ENCODE measurements at places on chromosomes 5 and 9.

DNA sequence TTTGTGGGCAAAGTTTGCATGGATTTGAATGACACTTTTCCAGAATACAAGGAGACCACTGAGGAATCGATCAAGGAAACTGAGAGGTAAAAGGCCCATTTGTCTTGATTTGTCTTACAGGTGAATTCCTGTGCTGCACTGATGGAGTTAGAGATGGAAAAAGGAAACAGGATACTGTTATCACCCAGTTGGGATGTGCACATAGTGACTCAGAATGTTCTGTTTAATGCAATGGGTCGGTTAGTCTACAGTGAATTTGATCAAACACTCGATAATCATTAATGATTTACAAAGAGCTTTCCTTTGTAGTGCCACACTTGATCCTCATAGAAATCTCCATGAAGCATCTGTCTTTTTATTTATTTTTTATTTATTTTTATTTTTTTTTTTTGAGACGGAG is 64.7 kb downstream of the GDA start:
- DNase-seq, result no peak

DNA sequence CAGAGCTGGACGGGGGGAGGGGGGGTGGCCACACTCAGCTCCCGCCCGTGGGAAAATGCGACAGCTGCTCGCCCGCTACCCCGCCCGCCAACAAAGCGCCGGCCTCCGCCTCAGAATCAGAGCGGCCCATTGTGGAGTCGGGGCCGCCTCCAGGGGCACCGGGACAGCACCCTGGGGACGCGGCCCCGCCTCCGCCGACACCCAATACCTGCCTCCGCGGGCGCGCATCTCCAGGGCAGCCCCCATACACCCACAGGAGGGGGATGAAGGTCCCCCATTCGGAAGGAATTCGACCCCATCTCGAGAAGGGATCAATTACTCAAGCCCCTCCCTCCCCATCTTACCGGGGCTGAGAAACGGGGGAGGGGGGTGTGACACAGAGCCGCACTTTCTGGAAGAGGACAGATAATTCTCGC is 1.3 kb downstream of the NOTCH1 start:
- no peak for DNase-seq

DNA sequence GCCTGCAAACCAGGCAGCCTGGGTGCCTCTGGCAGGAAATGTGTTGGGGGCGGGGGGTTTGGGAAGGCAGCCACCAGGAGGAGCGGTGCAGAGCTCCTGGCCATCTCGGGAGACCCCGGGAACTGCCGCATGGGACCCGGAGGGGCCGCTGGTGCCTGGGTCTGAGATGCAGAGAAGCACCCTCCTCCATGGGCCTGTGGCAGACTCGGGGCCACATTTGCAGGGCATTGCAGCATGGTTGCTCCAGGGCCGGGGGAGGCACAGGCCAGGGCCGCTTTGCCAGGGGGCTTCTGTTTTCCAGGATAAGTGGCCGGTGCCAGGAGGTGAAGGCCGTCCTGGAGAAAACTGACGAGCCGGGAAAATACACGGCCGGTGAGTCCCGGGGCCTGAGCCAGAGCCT is 1.7 kb downstream of the LCN1 start:
- no peak for DNase-seq

GRCh38 chr5:54378707-54379106 is 68.3 kb upstream of the ARL15 start:
- no peak for DNase-seq

- no peak for DNase-seq
Observed at GRCh38 chr9:129402371-129402739, 218.5 kb downstream of the C9orf50 start.

GRCh38 chr5:58156361-58156760 is 303.5 kb downstream of the PLK2 start:
- no peak for DNase-seq

- no peak for DNase-seq
Observed at GRCh38 chr5:178259623-178260536, 27.3 kb upstream of the PHYKPL start.

DNA sequence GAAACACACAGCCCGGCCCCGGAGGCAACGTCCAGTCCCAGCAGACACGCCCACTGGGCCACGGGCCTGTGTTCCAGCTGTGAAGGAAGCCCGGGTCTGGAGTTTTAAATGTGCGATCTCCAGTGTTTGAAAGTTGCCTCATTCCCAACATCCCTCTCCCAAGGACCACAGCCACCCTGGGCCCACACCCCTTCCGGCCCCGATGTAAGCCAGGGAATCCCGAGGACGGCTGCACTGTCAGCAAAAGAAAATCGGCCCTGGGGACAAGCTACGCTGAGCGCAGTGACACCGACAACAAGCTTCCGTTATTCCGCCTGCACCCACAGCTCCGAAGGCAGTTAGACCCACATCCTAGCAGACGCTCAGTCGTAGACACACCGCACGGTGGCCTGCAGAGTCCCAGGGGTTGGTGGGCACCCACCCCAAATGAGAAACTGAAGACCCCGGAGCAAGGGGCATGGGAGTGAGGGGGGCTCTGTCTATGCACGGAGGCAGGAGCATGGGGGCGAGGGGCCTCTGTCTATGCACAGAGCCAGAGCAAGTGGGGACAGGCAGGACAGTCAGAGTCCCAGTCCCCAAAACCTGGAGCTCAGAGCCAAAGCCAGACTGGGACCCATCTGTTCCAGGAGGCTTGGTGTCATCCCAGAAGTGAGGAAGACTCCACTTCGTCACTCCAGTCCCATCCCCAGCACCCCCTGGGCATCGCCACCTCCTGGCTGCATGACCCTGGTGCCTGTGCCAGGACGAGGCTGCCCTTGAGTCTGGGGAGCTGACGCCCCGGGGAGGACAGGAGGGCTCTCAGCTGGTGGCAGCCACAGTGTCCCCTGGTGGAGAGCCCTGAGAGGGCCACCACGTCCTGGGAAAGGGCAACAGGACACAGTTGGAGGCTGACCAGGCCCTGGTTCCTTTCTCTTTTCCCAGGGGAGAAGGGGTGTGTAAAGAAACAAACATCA is 23.4 kb downstream of the GLT6D1 start:
- DNase-seq, result no peak

- no peak for DNase-seq
Observed at GRCh38 chr5:96517295-96517694, 84.2 kb upstream of the PCSK1 start.

GRCh38 chr5:139246394-139246793 is 47.1 kb upstream of the MATR3 start:
- DNase-seq, result no peak

DNA sequence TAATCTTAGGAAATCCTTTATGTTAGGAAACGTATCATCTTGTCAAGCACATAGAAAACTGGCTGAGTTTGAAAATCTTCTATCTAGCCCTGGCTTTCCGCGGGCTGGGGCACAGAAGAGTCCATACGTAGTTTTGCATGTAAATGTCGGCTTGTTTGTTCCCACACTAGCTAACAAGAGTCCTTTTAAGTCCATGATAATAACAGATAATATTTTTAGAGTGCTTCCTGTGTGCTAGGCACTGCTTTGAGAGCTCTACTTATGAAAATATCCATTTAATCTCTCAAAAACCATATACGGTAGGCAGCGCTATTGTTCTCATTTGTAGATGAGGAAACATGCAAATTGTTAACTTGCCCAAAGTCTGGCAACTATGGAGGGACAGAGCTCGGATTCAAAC is 40.5 kb downstream of the FYB1 start:
- no peak for DNase-seq

- no peak for DNase-seq
Observed at GRCh38 chr5:73985145-73985544, 359.1 kb downstream of the ARHGEF28 start.

- DNase-seq, result no peak
Observed at GRCh38 chr5:100890461-100891008, 12.5 kb downstream of the ST8SIA4 start.

GRCh38 chr9:25724424-25724823 is 46.2 kb upstream of the TUSC1 start:
- peak; percentile 81 for DNase-seq

GRCh38 chr9:97714435-97714834 is 17.3 kb upstream of the XPA start:
- DNase-seq, result peak; percentile 80

GRCh38 chr5:177271113-177271512 is 32.4 kb downstream of the RAB24 start:
- DNase-seq, result no peak

GRCh38 chr5:143400541-143401226 is 2.8 kb downstream of the NR3C1 start:
- DNase-seq, result no peak

DNA sequence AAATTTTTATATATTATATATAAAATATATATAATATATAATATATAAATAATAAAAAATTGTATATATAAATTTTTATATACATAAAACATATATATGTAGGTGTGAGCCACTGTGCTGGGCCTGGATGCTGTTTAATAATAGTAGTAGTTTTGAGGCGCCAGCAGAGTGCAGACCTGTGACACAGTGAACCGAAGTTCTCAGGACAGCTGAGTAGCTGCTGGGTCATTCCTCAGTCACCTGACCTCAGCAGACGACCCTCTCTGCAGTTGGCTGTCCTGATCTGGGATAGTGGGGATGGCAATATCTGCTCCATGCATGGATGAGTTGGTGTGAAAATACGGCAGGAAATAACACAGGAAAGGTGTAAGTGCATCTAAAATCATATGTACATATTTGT is 3.3 kb upstream of the SNX18 start:
- DNase-seq, result peak; percentile 44

- no peak for DNase-seq
Observed at GRCh38 chr9:3256571-3257330, 269.1 kb downstream of the RFX3 start.

GRCh38 chr9:88007291-88007650 is 32.9 kb upstream of the CDK20 start:
- DNase-seq, result no peak

DNA sequence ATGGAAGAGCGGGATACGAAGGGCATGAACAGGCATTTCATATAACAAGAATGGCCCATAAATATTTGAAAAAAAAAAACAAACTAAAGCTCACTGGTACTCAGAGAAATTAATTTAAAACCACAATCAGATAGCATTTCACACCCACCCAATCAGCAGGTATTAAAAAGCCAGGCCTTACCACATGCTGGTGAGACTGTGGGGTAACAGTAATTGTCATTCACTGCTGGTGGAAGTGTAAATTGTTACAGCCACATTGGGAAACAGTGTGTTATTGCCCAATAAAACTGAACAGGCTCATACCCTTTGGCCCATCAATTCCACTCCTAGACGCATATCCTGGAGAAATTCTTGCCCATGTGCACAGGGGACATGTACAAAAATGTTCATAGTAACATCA is 66.0 kb downstream of the PLAC8L1 start:
- DNase-seq, result no peak

DNA sequence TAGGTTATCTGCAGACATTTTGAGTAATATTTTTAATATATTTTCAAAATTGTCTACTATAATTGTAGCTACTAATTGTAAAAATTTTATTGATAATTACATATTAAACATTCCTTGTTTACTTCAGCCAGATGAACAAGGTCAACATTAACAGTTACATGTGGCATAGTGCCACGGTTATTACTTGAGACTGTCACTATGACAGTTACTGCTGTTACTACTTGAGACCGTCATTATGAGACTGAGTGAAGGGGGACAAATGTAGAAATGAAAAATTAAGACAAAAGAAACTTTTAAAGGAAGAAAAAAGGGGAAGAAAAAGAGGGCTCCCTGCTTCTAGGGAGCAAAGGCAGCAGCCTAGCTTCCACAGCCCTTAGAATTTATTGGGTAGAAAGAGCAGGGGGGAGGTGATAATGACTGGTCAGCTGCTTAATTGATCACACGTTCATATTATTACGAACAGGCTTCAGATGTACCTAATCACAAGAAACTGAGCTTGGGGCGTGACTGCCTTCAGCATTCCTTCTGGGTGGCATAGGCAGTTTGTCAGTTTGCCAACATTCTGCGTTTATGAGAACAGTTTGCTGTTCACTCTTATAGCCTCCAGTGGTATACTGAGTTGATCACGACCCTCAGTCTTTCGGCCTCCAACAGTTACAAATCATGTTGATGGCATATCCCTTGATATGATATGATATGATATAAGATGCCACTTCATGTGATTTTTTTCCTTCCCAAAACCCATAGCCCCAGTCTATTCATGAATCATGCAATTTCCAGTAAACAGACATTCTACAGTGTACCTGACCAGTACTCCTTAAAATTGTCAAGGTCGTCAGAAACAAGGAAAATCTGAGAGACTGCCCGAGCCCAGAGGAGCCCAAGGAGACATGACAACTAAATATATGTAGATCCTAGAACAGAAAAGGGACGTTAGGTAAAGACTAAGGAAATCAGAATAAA is 13.1 kb downstream of the MARCHF6 start:
- peak; percentile 45 for DNase-seq

DNA sequence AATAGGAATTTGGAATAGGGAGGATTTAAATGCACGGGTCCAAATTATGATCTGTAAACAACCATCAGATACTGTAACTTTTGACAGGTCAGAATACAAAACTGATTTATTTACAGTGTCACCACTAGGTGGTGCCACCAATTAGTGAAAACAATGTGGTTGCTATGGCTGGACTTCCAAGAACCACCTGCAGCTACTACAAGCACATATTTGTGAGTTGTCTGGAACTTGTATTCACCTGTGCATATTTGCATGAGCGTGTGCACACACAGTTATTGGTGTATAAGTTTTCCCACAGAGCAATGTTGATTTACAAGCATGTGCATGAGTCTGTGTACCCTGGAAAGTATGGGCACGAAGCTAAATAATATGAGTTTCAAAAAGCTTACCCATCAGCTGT is 3.0 kb upstream of the HRCT1 start:
- peak; percentile 42 for DNase-seq

GRCh38 chr9:109401169-109401989 is 80.5 kb upstream of the EPB41L4B start:
- peak; percentile 25 for DNase-seq

- DNase-seq, result no peak
Observed at GRCh38 chr5:116660929-116661328, 86.3 kb upstream of the SEMA6A start.

GRCh38 chr9:134539586-134540194 is 101.9 kb upstream of the COL5A1 start:
- DNase-seq, result no peak

DNA sequence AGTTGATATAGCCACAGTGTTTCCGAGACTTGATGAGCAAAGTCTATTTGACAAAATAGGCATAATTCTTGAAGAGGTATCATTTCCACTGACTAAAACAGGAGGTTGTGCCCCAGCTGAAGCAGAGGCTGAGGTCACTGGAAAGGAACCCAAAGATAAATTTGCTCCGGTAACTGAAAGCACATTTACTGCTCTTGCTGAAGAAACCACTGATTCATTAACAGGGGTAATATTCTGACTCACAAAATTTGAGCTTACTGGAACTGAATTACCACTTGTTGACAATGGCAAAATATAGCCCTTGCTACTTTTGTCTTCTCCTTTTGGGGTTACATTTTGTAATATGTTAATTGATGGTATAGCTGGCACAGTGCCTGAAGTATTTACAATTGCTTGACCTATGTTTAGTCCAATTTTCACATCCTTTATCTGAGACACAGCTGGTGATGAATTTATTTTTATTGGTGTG is 30.2 kb downstream of the MLANA start:
- no peak for DNase-seq

GRCh38 chr5:59037941-59038797 is 455.3 kb downstream of the RAB3C start:
- DNase-seq, result no peak
